Activated naive CD4-positive, alpha-beta T cell (primary cell): ENCODE measurements at places on chromosomes 7 and 10.

- DNase-seq: no peak
These were observed at the start of gene DDC for GRCh38 chr7:50564640-50565558. DDC (minus strand) TSS chr7:50565405; CDS start chr7:50544085, 21,320 bp downstream.

DNA sequence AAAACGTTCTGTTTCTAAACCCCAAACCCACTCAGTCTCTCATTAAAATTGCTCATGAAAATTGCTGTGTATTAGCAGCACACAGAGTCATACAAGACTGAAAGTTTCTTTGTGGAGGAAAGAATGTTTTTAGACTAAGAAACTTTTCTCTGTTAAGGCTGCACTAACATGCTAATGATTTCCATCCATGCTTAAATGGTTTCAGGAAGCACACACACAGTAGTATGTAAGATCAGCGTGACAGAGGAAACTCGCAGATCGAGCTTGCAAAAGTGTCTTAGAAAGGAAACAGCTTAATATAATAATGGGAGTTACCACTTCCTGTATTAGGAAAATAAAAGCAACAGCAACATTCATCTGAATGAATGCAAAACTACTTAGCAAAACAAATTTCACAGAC lies 112.7 kb downstream of the ICA1 start:
- no peak for DNase-seq

DNA sequence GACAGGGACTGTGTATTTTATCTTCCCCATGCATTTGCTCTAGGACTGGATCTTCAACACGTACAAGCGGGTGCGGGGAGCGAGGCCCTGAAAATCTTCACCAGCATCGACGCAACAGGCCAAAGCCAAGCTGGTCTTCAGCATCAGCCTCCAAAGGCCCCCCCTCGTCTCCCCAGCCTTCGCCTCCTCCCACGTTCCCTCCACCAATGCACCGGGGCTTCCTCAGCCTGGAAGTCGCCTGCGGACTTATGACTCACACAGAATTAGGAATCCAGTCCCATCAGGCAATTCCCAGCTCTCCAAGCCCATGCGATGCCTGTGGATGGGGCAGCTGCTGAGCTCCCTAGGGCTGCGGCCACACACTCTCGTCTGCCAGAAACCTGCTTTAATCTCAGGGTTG lies 36.3 kb upstream of the RNF32 start:
- no peak for DNase-seq

DNA sequence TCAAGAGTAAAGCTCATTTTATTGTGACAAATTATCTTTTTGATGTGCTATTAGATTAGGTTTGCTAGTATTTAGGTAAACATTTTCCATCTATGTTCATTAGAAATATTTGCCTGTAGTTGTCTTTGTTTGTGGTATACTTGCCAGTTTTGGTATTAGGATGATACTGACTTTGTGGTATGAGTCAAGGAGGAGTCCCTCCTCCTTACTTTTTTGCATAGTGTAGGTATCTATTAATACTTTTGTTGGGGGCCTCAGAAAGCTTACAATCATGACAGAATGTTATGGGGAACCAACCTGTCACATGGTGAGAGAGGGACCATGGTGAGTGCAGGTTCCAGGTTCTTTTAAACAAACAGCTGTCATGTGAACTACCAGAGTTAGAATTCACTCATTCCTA lies 102.1 kb downstream of the ZWINT start:
- no peak for DNase-seq
